Astrocyte of the spinal cord (primary cell): ENCODE measurements at places on chromosomes 7 and 10.

DNA sequence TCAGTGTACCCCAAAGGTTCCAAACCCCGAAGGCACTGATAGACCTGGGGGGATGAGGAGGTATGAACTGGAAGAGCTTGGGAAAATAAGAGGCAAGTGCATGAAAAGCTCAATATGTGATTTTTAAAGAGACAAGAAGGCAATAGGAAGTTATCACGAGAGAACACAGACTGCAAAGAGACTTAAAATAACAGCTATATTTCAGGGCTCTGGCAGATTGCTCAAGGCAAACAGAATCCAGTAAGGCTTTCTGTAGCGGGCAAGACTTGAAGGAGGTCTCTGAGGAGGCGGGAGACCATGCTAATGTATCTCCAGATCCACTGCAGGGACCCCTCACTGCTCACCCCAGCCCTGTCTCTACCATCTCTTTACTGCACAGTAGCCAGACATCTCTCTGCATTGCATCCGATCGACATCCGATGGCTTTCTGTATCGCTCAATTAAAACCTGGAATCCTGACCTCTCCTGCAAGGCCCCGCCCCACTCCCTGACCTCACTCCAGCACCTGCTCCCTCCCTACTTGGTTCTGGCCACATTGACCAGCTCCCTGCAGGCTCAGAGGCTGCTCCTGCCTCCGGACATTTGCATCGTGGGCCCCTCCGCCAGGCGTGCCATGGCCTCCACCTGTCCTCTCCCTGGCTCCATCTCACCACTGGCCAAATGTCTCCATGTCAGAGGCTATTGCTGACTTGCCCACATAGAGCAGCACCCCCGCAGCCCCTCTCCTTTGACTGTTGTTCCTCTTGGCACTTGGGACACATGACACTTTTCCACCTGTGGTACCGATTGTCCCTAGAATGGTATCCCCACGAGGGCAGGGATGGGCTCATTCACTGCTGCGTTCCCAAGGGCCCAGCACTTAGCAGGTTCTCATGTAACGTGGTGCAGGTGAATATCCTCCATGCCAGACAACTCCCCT is 118.0 kb downstream of the PRKAG2 start:
- DNase-seq, result no peak

GRCh38 chr10:121788717-121789116 is 139.1 kb downstream of the ATE1 start:
- DNase-seq, result no peak

DNA sequence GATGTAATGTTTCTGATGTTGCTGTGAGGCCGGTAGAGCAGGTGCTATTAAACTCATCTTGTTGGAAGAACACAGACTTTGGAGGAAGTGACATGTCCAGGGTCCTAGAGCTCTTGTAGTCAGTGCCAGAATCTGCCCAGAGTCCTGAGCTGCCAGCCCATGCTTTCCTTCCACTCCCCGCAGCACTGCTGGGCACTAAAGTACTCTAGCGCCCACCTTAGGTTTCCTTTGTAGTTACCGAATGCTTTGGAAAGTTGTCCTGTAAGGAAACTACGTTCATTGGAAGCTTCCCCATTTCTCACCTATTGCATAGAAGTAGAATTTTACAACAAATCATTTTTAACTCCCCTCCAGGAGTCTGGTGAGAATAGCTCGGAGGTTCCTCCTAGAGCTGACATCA is 11.0 kb downstream of the ZNF862 start:
- DNase-seq, result no peak

- no peak for DNase-seq
Observed at GRCh38 chr7:122726881-122727280, 24.2 kb upstream of the RNF148 start.

DNA sequence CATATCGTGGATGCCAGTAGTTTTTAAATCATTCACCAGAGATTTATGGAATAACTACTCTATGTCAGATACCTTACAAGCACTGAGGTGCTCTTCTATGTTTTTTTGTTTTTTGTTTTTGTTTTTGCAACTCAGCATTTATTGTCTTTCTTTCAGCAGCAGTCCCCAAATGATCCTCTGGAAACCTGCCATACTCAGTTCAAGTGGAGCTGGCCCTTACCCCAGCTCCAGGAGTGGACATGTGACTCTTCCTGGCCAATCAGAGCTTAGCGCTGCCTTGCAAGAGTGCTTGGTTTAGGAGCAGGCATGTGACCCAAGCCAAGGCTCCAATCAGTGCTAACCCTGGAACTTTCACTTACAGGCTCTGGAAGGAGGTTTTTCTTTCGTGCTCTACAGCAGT is 356.6 kb upstream of the ZMIZ1 start:
- no peak for DNase-seq

GRCh38 chr10:76509446-76509845 is 1078.0 kb downstream of the LRMDA start:
- DNase-seq, result peak; percentile 22
